ENCODE measurements at places on chromosomes 3 and 15.

DNA sequence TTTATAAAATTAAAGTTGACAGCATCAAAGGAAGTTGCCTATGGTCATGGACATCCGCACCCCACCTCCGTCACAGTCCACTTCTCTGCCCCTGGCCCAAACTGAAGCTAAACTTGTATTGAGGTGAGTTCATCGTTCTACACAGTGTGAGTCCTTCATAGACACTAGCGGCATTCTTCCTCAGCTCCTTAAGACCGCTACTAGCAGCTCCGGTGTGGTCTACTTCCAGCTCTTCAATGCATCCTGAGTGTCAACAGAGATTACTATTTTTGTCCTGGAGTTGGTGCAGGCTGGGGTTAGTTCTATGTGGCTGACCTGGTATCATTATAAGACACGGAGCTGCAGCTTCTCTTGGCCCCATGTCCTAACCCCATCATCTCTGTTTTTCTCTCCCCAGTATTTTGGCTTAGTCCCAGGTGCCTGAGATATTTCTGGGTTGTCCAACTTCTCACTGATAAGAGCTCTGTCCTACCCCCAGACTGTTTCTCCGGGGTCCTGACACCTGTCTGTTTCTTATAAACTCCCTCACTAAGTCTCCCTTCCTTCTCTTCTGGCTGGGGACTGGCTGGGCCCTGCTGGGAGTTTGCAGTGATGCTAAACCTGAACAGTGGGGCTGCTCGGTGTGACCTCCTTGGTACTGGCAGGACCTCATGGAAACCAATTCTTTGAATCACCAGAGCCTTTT is 169.2 kb upstream of the ATP10A start:
- H3K36me3 ChIP-seq: no peaks in the 10 kb centered on the region
- H3K4me3 ChIP-seq: no peak overlapping the region
- no peak for DNase-seq
- no peak overlapping the region for H3K27ac ChIP-seq
- no peaks in the 10 kb centered on the region for H3K27me3 ChIP-seq

- no peak for DNase-seq
- H3K27ac ChIP-seq: peak overlapping the region; percentile 16
- H3K36me3 ChIP-seq: peaks cover 13% of the 10 kb centered on the region
- H3K4me1 ChIP-seq: peaks cover 30% of the 10 kb centered on the region
Observed at GRCh38 chr3:129439226-129439816, 427 bp downstream of the MBD4 start.

DNA sequence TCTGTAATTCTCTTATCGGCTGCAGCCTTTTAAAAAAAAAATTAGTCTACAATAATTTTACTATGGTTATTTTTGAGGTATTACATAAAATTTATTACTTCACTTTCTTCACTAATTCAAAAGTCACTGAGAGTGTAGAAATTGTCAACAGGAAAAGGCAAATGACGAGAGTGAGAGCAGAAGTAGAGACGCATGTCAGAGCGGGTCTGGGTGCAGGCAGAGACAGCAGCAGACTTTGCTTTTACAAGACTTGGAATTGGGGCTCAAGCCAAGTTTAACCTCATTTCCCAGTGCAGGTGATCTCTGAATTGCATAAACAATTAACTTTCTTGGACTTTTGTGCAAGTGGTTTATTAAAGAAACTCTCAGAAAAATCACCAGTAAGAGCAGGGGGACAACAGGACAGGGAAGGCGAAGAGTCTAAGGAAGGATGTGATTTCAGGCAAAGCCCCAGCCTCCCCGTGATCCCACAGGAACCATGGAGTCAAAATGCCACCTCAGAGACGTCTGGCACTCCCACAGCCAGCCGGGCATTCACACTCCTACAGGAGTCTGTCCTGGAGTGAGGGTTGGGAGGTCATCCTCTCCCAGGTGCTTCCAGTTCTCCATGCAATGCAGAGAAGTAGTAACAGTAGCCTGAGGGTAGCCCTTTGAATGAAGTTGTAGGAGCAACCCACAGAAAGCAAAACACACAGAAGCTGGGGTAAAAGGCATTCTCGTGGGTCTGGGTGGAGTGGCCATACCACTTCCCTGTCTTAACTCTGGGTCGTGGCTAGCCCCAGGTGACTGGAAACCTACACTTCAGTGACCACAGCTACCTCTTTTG is 274.0 kb upstream of the TGFBR2 start:
- no peaks in the 10 kb centered on the region for H3K36me3 ChIP-seq
- H3K4me1 ChIP-seq: no peaks in the 10 kb centered on the region
- no peaks in the 10 kb centered on the region for H3K27me3 ChIP-seq
- H3K4me3 ChIP-seq: no peak overlapping the region

GRCh38 chr3:73225991-73226390 is 164.5 kb downstream of the EBLN2 start:
- H3K27ac ChIP-seq: no peak overlapping the region
- H3K36me3 ChIP-seq: no peaks in the 10 kb centered on the region
- DNase-seq: no peak
- H3K4me1 ChIP-seq: no peaks in the 10 kb centered on the region

- H3K27ac ChIP-seq: no peak overlapping the region
- H3K4me1 ChIP-seq: no peaks in the 10 kb centered on the region
- no peaks in the 10 kb centered on the region for H3K27me3 ChIP-seq
- no peaks in the 10 kb centered on the region for H3K36me3 ChIP-seq
- H3K4me3 ChIP-seq: no peak overlapping the region
Observed at GRCh38 chr3:194517333-194517732, 30.5 kb upstream of the ATP13A3 start.

Data from cardiac muscle cell (in vitro differentiated cells and primary cell).